ENCODE measurements at places on chromosomes 2 and 18.

DNA sequence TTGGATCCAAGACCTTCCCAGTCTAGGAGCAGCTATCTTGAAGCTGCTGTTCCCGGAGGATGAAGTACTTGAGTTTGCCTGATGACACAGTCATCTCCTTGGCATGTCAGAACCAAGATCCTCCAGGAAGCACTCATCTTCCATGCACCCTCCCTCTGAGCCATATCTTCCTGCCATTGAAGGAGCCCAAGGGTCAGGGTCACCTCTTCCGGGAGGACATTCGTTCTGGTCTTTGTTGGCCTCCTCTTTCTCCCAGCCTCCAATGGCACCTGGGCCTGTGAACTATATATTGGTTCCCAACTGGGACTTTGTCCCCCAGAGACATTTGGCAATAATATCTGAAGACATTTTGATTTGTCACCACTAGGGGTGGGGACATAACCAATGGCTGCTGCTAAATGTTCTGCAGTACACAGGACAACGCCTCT lies 4.2 kb upstream of the MYO7B start:
- DNase-seq = no peak

DNA sequence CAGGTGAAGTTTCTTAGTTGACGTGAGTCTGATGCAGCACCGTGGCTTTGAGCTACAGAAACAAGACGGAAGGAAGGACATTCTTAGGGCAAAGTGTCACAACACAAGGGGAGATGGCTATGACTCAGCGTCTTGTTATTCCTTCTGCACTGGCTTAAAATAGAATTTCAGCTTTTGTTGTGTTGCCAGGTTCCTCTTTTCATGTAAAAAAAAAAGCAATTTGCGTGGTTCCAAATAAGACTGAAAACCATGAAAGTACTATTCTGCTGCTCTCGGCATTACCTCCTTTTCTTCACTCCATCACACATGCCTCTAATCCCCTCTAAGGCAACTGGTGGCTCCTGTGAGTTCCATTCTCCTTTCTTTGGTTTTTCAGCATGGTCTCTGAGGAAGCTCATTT lies 150.1 kb downstream of the ANTXR1 start:
- DNase-seq = no peak

GRCh38 chr2:175180701-175181103 lies 808 bp downstream of the ATP5MC3 start:
- no peak for DNase-seq

DNA sequence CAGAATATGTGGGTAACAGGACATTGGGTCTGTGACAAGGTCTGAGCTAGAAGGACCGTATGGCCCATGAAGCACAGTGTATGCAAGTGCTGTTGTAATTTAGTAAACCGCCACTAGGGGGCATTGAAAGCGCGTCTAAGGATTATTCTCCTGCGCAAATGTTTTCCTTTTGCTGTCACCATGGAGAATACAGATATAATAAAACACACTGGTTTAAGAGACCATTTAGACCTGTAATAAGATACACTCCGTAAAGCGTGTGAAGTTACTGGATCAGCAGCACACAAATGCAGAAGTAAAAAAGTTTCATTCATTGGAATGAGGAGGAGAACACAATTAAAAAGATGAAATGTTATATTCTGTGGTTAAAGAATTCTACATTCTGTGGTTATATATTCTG lies 272.4 kb downstream of the AGAP1 start:
- DNase-seq = peak; percentile 90

- DNase-seq = peak; percentile 5
Measured at GRCh38 chr2:101657787-101658186, 39.7 kb upstream of the MAP4K4 start.

DNA sequence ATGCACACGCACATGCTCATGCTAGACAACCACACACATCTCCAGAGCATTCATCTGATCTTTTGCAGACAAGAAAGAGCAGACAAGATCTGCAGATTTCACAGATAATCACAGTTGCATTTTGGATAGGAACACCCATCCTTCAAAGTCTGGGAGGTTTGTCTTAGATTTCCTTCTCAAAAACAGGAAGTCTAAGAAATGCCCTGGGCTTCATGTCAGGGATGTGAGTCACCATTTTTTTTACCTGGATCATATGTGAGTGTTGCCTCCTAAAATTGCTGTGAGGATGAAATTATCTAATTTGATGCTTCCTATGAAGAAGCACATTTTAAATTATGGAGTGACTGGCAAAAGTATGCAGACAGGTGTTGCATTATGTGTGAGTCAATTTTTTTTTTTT lies 46.1 kb downstream of the SRD5A2 start:
- no peak for DNase-seq

DNA sequence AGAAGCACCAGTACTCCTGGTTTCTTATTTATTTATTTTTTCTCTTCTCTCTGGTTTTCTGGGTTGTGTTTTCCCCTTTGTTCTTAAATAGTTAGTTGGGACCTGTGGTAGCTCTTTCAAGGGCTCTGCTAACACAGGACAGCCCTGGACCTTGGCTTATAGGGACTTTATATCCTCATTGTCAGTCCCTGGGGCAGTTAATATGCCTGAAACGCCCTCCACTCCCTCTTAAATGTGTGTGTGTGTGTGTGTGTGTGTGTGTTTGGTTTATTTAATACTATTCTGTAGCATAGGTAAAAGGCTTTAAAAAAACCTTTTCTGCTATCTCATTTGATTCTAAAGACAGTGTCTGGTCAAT lies 54.6 kb downstream of the GATA6 start:
- DNase-seq = no peak

- peak; percentile 12 for DNase-seq
Measured at GRCh38 chr18:69469444-69469919, 68.8 kb downstream of the DOK6 start.

DNA sequence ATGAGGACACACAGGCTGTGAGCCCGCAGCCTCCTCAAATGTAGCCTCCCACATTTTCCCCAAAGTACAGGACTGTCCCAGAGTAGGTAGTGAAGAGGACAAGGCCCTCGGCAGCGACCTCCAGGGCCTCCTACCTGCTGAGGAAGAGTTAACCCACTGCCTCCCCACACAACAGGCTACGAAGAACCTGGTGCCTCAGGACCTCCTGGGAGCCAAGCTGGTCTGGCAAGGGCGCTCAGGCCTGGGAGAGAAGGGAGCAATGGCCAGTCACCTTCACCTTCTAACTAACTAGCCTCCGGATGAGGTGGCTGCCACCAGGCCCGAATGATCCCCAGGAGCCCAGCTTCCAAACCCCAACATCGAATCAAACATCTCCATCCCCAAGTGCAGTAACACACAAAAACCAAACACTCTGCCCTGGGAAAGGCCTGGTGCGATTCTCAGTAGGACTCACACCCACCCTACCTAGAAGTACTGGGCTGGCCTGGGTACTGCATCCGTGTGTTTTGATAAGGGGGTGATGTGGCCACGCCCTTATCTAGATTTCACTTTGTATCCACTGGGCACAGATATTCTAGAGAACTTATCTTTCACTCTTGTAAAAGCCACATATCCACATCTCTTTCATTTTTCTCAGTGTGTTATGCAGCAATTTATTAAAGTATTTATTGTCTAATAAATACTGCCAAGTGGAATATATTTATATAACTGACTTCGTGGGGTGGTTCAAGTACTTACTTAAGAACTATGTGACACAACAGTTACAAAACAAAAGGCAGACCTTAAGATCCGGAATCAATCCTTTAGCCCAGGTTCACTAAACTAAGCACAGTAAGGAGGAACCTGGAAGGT lies 9.7 kb downstream of the ERFE start:
- no peak for DNase-seq

GRCh38 chr18:69567813-69568488 lies 167.3 kb downstream of the DOK6 start:
- no peak for DNase-seq

GRCh38 chr18:59502274-59503175 lies 143.5 kb upstream of the LMAN1 start:
- DNase-seq = no peak

- no peak for DNase-seq
Measured at GRCh38 chr2:138964418-138964817, 184.2 kb upstream of the NXPH2 start.

- DNase-seq = no peak
Measured at GRCh38 chr2:28497206-28497605, 1.3 kb downstream of the PLB1 start.

- no peak for DNase-seq
Measured at GRCh38 chr2:128410758-128411215, 92.1 kb upstream of the HS6ST1 start.

GRCh38 chr2:29253-29652 lies 17.1 kb downstream of the FAM110C start:
- no peak for DNase-seq

GRCh38 chr2:10005461-10006235 lies 37.7 kb upstream of the KLF11 start:
- DNase-seq = no peak

GRCh38 chr2:176080540-176081375 lies 3.0 kb downstream of the EVX2 start:
- no peak for DNase-seq

DNA sequence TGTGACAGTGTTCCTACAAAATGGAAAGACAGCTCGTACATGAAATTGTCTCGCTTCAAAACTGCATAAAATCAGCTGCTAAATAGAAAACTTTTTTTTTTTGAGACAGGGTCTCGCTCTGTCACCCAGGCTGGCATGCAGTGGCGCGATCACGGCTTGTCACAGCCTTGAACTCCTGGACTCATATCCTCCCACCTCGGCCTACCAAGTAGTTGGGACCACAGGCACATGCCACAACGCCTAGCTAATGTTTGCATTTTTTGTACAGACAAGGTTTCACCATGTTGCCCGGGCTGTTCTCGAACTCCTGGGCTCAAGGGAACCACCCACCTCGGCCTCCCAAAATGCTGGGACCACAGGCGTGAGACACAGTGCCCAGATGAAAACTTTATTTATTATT lies 3.2 kb downstream of the TXNL4A start:
- DNase-seq = no peak

GRCh38 chr2:38666556-38666910 lies 619 bp downstream of the GALM start:
- no peak for DNase-seq

DNA sequence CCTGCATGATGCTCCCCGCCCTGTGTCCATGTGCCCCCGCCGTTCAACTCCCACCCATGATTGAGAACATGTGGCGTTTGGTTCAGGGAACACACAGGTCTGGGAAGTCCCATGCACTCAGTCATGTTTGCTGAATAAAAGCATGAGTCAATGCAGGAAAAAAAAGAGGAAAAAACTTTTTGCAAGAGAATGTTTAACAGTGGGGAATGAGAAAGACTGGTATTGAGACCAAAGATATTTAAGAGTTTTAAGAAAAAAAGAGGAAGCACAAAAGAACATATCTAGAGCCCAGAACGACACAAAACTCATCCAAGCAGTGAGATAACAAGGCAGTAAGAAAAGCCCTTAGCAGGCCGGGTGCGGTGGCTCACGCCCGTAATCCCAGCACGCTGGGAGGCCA lies 279.2 kb upstream of the THSD7B start:
- no peak for DNase-seq

GRCh38 chr2:69118609-69119008 lies 105.6 kb downstream of the ANTXR1 start:
- no peak for DNase-seq

GRCh38 chr18:78540636-78541529 lies 438.7 kb upstream of the SALL3 start:
- DNase-seq = no peak

DNA sequence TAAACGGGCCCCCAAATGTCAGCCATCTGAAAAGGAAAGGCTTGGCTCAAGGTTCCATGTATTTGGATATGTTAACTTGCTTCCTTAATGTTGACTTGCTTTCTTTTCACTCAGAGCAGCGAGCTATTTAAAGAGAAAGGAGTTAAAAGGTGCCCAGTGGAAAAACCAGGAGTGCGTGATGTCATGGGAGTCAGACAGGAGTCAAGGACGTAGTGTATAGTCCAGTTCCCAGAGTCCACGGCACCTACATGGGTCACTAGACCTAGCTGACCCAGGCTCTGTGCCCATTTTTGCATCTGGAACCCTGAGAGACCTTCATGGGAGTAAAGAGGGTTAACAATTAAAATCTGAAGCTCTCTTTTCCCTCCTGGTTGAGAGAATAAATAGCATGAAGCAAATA lies 19.8 kb downstream of the SLC3A1 start:
- DNase-seq = no peak

DNA sequence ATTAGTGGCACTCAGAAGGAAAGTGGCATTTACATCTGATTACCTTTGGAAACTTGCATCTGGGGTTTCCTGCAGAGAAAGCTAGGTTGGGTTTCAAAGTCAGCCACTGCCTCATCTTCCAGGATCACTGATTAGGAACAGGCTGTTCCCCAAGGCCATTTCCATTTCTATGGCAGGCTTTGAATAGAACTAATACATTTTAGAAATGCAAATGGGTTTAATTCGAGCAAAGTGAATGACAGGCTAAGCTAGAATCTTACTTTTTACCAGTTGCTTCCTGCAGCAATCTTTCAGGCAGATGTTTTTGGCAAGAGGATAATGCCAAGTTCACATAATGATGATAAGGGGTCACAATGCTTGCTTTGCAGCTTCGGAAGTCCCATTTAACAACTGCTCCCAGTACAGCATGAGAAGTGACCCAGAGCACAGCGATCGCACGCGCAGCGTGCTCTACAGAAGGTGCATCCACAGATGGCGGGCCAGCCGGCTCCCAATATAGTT lies 336.7 kb downstream of the LPIN1 start:
- no peak for DNase-seq

- DNase-seq = peak; percentile 66
Measured at GRCh38 chr2:41400088-41400665, 647.6 kb upstream of the PKDCC start.

GRCh38 chr2:159201360-159202063 lies 85.0 kb downstream of the WDSUB1 start:
- DNase-seq = no peak

- DNase-seq = no peak
Measured at GRCh38 chr2:119939915-119940314, 73.0 kb upstream of the EPB41L5 start.

DNA sequence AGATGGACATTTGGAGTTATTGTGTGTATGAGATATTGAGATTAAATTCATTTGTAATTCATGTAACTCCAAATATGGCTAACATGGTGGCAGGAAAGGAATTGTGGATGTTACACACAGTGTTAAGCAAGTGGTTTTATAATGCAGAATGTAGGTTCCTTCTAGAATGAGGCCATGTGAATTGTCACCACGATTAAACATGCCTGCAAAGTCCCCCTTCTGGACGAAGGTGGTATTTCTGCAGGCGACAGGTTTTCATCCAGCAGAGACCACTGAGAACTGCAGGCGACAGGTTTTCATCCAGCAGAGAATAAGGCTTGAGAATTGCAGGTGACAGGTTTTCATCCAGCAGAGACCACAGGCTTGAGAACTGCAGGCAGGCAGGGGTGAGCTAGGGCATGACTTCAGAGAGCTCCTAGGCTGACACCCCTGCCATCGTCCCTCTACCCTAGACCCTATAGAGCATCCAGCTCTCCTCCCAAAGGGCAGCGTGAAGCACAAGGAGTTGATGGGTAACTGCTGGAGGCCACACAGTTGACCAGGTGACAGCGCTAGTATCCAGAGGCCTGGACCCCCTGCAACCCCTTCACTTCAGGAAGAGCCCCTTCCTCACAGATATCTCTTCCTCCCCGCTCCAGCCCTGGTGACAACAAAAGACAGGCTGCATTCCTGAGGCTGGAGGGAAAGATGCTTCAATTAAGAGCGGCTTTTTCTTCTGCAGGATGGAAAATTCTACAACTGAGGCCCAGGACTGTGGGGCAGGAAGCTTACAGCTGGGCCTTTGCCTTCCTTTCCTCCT lies 175.8 kb downstream of the LOXHD1 start:
- DNase-seq = peak; percentile 51

All from NCI-H1694 (cell line).